Kidney tubule cell (primary cell): ENCODE measurements at places on chromosomes 16 and 17.

- DNase-seq = no peak
These were observed 33.9 kb downstream of the CYB5D2 start for GRCh38 chr17:4176808-4177472.

- no peak for DNase-seq
These were observed 9.2 kb upstream of the TBX2 start for GRCh38 chr17:61390479-61390791.

- DNase-seq = no peak
These were observed 271.7 kb upstream of the TBX2 start for GRCh38 chr17:61127960-61128359.

DNA sequence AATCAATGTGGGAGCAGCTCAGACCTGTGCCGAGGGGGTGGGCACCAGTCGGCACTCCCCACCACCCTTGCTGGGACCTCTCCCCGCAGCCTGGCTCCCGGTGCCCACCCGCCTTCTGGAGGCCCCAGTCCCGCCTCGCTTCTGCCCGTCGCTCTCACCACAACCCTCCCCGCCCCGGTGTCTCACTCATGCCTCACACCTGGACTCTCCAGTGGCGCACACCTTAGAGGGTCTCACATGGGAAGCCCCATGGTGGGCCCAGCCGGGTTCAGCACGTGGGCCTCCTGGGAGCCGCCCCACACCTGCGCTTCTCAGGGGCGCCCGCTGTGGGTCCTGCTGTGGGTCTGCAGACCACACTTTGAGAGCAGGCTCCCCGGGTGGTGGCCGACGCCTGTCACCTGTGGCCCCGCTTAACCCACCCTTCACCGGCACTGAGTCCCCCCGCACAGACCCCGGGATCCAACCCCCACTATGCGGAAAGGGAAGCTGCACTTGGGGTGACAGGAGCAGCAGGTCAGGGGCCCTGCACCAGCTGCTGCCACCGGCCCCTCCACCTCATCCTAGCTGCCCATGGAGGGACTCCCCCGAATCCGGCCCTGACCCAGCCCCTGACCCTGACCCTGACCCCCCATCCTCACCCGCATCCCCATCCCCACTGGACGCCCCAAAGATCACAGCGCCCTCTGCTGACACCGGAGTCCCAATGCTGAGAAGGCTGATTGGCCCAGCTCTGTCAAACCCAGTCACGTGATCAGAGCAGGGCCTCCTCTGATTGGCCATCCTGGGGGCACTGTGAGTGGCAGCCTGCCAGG, 27.4 kb upstream of the SLC38A10 start:
- no peak for DNase-seq

DNA sequence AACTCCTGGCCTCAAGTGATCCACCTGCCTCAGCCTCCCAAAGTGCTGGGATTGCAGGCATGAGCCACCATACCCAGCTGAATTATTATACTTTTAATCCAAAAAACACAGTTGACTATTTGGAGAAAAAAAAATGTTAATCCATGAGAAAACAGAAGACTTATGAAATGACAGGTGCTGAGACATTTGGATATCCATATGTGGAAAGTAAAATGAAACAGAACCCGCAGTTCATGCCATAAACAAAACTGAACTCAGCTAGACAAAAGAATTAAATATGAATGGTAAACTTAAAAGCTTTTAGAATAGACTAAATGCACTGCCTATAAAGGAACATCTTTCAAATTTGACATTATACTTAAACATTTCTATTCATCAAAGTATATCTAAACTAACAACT, 8.2 kb upstream of the RBBP6 start:
- DNase-seq = no peak

GRCh38 chr17:6510321-6510977, 45.9 kb downstream of the PITPNM3 start:
- DNase-seq = peak; percentile 56

GRCh38 chr16:50153596-50154419, 702 bp downstream of the TENT4B start:
- peak; percentile 40 for DNase-seq

DNA sequence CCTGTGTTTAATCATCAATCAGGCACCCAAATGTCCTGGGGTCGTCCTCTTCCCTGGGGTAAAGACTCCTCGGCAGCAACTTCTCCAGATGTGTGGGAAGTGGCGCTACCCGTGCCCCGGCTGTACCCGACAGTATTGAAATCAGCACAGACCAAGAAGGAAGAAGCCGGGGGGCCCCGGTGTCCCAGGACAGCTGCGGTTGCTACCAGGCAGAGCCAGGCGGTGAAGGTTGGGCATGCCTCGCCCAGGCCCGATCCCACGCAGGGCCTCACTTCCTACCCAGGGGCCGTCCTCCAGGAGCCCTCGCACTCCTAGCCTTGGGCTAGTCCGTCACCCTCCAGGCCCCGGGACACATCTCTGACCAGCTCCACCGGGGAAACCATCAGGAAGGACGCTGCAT, 9.0 kb upstream of the CCDC154 start:
- DNase-seq = no peak

DNA sequence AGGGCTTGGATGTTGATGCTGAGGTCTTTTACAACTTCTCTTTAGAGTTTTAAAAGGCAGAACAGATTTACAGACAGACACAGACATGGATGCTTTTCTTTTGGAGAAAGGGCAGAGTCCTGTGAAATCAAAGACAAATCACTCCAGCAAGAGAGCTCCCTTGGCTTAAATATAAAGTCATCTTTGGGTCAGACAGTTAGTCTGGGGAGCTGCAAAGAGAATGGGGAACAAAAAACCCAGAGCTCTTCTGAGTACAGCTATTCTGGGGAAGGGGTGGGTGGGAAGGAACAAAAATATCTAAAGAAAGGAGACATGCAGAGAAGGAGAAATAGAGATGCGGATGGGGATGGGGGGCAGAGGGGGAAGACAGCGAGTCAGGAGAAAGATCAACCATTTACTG, 266.6 kb downstream of the XYLT1 start:
- no peak for DNase-seq

DNA sequence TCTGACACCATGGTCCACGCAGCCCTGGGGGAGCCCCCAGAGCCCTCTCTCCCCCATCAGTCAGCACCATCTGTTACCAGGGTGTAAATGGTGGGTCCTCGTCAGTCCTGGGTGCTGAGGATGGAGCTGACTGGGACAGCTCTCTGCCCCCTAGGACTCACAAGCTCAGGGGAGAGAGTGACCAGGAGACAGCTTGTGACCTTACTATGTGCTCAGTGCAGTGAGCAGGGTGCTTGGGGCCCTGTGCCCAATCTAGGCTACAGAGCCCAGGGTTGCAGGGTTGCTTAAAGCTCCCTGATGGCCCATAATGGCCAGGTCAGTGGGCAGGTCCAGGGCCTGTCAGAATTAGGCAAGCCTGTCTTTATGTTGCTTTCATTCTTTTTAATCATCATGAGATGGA, 11.3 kb downstream of the MMP2 start:
- DNase-seq = no peak

- DNase-seq = no peak
These were observed 274.3 kb upstream of the XYLT1 start for GRCh38 chr16:17744921-17745572.

DNA sequence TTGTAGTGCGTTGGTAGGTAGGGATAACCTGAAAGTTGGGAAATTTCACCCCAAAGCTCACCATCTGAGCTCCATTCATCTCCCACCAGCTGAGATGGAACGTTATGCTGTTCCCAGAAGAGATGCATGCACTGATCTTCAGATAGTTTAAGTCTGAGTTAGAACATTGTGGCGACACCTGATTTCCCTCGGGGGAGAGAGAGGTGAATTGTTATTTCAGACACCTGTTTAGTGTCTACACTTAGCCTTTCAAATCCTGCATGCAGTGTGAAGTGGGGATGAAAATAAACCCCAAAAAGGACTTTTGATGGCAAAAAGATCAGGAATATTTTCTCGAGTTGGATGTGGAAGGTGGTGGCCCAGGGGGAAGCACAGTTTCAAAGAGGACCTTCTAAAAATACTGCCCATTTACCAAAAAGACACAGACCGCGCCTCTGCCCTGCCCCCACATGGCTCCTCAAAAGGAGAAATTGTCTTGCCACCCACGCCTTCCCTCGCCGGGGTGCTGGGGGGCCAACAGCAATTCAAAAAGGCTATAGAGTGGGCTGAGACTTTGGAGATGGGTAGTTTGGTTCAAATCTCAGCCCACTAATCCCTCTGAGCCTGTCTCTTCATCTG, 11.4 kb downstream of the CIITA start:
- DNase-seq = no peak

- DNase-seq = no peak
These were observed 8.9 kb downstream of the ZNF319 start for GRCh38 chr16:57991551-57992059.

DNA sequence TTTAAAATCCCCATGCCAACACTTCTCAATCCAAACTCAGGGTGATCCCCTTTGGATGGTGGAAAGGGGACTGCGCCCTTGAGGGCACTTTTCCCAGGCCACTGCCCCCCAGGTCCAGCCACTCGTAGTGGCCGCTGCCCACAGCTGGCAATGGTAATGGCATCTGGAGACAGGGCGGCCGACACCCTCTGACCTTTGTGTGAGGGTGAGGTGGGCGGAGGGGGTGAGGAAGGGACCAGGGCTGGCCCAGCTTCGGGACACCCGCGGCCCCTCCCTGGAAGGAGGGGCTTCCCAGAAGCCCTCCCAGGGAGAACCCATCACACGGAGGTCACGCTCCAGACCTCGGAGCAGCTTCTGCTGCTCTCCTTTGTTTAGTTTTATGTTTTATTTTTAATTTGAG, 289.7 kb downstream of the FOXL1 start:
- DNase-seq = no peak

- DNase-seq = no peak
These were observed 9.7 kb upstream of the SNF8 start for GRCh38 chr17:48954300-48954755.

DNA sequence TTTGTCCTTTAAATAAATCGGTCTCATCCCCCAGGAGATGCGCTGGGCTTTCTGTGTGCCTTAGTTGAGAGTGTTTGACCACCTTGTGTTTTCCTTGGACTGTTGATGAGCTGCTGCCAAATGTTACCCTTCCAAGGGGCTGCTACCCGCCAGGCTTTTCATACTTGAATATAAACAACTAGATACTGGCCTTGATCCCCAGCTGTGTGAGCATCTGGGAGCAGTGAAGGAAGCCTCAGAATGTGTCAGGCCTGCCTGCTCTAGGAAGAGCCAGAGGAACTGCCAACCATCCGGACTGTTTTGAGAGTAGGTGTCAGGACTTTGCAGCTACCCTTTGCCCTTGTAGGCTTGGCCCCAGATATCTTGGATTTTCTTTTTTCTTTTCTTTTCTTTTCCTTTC, 57.8 kb downstream of the LDHD start:
- no peak for DNase-seq

DNA sequence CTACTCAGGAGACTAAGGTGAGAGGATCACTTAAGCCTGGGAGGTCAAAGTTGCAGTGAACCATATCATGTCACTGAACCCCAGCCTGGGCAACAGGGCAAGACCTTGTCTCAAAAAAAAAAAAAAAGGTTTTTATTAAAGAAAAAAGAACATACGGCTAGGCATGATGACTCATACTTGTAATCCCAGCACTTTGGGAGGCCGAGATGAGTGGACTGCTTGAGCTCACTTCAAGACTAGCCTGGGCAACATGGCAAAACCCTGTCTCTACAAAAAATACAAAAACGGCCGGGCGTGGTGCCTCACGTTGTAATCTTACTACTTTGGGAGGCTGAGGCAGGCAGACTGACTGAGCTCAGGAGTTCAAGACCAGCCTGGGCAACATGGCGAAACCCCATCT, 38.4 kb downstream of the RANBP10 start:
- peak; percentile 34 for DNase-seq

- peak; percentile 74 for DNase-seq
These were observed 69.3 kb downstream of the WWP2 start for GRCh38 chr16:69831212-69832123.

DNA sequence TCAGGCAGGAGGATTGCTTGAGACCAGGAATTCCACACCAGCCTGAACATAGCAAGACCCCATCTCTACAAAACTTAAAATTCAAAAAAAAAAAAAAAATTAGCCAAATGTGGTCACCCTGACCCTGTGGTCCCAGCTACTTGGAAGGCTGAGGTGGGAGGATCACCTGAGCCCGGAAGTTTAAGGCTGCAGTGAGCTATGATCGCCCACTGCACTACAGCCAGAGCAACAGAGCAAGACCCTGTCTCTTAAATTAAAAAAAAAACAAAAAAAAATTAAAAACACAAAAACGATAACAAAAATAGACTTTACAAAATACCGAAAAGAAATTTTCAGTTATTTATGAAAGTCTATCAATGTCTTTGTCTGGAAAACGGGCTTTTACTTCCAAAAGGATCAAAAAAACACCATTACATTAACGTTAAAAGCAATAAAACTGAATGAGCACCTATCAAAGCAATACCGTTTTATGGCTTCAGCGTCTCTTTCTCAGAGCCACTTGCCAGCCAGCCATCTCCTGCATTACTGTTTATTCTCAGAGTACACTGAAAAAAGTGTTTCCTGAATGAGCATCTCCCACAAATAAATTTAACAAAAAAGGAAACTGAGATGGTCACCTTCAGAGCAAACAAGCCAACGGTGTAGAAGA, 6.1 kb downstream of the USP7 start:
- no peak for DNase-seq

DNA sequence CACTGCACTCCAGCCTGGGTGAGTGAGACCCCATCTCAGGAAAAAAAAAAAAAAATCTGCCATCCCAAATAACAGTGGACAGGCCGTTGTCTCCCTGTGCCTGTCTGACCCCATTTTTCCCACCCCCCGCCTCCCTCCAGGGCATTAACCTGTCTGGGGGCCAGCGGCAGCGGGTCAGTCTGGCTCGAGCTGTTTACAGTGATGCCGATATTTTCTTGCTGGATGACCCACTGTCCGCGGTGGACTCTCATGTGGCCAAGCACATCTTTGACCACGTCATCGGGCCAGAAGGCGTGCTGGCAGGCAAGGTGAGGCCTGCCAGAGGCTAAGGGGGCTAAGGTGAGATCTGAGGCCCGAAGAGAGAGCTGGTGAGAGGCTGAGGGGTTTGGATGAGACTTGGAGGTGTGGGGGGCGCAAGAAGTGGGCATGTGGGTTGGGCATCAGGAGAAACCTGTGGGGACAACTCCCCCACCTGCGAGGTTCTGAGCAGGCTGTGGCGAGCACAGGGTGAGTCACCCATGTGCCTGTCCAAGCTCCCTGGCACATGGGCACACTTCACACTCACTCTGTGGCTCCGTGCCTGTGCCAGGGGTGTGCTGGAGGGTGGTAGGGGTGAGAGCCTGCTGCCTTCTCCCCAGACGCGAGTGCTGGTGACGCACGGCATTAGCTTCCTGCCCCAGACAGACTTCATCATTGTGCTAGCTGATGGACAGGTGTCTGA, 34.7 kb downstream of the ANKRD40 start:
- DNase-seq = no peak
